ENCODE measurements at places on chromosomes 3 and 15.

DNA sequence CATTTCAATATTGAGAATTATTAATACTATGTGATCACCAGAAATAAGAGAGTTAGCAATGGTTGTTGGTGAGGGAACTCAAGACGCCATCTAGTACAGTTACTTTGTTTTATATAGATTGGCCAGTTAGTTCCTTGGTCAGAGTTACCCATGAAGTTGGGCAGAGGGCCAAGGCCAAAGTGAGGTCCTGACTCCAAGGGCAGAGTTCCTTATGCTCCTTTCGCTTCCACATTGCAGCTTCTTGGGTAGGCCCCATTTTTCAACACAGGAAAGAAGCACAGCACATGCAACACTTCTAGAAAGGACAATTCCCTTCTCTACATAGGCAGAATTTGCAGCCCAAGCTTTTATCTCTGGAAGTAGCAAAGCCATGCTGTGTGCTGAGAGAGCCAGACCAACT lies 178.6 kb downstream of the KCNAB1 start:
- no peak for DNase-seq

DNA sequence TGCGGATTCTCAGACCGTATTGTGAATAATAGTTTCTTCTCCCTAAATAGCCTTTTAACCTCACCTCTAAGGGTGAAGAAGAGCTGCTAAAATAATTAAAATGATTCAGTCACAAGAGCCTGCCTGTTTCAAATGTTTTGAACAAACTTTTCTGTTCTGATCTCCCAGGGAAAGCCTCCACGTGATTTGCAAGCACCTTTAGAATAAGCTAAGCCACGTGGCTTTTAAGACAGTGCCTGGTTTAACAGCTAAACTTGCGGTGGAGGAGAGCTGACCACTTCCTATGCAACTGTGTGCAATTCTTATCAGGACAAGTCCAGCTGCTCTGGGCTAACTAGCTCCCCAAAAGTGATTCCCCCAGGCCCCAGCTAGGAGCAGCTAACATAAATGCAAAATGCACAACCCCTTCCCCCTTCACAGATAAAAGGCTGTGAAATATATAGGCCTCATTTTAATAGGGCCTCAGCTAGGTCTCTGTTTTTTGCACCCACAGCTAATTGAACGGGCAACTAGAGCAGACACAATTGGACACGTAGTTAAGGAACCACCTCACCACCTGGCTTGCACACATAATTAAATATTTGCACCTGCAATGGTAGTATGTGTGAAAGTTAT lies 401.2 kb upstream of the NR2F2 start:
- DNase-seq, result no peak

DNA sequence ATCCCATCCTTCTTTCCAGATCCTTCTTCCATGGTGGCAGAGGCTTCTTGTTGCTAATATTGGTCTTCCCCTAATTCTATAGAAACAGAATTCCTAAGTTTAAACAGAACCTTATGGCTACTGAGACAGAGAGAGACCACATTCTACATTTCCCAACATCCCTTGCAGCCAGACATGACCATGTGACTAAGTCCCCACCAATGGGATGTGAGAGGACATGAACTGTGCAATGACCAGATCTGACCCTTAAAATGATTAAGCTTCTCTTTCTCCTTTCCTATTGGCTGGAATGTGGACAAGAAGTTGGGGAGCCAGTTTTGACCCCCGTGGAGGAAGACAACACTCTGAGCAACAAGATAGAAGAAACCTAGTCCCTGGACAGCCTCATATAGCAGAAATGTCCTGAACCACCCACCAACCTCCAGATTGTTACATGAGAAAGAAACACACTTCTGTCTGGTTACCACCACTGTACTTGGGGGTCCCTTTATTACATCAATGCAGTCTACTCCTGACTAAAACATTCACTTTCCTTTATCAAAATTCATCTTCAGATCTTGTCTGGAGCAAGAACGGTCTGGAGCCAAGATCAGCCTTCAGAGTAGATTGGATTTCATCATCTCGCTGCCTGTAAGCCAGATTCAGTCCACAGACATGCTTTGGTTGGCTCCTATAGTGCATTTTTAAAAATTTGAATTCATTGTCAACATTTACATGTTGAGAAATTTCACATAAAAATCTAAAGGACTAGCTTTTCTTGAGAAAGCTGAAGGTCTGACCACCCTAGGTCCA lies 183.9 kb downstream of the SHQ1 start:
- no peak for DNase-seq

- no peak for DNase-seq
Measured at GRCh38 chr3:101303836-101304235, 16.5 kb downstream of the IMPG2 start.

DNA sequence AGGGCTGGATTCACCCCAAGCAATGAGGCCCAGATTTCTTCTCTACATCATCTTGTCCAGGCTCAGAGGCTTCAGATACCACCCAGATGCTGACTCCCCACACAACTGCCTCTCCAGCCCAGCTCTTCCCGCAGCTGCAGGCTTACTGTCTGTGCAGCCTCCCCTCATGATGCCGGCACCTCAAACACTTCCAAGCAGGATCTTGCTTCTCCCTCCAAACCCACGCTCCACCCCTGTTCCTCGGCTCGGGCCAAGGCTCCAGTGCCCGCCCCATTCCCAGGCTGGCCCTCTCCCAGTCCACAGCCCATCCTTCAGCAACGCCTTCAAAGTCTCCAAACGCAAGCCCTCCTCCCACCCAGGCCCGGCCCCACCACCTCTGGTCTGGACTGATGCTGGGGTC lies 159.2 kb upstream of the LINGO1 start:
- no peak for DNase-seq

DNA sequence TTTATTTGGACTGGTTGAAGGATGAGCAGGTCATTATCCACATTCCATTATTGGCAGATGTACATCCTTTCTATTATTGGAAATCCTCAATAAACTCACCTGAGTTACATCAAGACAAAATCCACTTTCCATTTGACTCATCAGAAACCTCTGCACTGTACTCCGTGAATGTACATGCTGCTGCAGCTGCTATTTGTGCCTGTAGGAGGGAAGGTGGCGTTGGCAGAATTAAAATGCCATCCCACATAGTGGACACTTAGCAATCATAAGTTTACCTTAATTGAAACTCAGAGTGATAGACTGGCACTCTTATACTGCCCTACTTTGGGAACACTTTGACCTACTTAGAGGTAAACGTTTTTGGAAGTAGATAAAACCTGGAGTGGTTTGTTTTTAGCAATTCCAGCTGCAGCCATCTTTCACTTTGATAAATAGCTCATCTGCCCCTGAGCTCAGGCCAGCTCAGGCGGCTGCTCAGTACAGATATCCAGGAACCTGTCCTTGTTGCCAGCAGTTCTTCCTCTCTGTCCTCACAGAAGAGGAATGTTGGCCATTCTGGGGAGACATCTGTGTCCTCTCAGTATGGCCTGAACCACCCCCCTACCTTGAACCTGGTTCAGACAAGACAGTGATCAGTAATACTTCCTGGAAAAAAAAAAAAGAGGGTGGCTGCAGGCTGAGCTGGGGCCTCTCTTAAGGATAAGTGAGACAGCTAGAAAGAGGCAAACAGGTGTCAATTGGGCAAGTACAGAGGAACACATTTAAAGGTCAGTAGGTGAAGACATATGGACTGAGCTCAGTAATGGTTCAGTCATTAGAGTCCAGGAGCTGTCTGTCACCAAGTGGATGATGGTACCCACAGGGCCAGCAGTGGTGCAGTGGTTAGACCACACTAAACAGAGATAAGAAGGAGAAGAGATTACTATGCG lies 153.4 kb upstream of the UMPS start:
- no peak for DNase-seq

GRCh38 chr3:61146010-61146890 lies 105.0 kb downstream of the FHIT start:
- DNase-seq, result no peak

GRCh38 chr15:69297642-69298353 lies 914 bp upstream of the PAQR5 start:
- DNase-seq, result no peak

- no peak for DNase-seq
Measured at GRCh38 chr15:63349156-63349555, 32.5 kb downstream of the CA12 start.

DNA sequence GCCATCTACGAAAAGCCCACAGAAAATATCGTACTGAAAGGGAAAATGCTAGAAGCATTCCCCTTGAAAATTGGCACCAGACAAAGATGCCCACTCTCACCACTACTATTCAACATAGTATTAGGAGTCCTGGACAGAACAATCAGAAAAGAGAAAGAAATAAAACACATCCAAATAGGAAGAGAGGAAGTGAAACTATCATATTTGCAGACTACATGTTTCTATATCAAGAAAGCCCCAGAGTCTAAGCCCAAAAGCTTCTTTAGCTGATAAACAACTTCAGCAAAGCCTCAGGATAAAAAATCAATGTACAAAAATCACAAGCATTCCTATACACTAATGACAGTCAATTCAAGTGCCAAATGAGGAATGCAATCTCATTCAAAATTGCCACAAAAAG lies 15.6 kb downstream of the OR5K3 start:
- DNase-seq, result peak; percentile 19

DNA sequence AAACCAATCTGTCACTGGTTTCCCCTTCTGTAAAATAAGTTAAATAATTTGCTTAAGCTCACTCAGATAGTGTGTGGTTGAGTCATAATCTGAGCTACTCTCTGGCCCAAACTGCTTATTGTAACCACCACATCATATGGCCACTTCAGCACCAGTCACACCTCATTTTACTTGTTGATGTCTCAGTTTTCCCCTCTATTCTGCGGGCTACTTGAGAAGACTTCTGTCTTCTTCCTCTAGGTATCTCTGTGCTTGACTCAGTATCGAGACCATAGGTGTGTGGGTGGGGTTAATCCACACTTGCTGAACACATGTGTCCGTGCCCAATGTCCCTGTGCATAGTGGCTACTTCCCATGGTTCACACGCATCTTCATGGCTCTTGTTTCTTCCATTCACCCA lies 32.9 kb downstream of the CRYGS start:
- DNase-seq, result no peak

Measured in OCI-LY7 (cell line).